Hypothalamus (tissue), 51 donors: ENCODE measurements at places on chromosomes 12 and 14.

- peak; percentile 68 for DNase-seq
Observed at GRCh38 chr12:54368709-54369596, 4.7 kb upstream of the GPR84 start.

- DNase-seq, result no peak
Observed at GRCh38 chr14:89586258-89587135, 169.5 kb upstream of the FOXN3 start.

DNA sequence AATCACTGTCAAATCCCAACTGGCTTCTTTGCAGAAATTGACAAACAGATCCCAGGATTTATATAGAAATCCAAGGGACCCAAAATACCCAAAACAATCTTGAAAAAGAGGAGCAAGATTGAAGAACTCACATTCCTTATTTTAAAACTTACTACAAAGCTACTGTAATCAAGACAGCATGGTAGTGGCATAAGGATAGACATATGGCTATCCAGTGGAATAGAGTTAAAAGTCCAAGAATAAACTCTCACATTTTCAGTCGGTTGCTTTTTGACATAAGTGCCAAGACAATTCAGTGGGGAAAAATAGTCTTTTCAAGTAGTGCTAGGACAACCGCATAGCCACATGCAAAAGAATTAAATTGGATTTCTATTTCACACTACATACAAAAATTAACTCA is 81.0 kb upstream of the HOXC13 start:
- DNase-seq, result no peak

DNA sequence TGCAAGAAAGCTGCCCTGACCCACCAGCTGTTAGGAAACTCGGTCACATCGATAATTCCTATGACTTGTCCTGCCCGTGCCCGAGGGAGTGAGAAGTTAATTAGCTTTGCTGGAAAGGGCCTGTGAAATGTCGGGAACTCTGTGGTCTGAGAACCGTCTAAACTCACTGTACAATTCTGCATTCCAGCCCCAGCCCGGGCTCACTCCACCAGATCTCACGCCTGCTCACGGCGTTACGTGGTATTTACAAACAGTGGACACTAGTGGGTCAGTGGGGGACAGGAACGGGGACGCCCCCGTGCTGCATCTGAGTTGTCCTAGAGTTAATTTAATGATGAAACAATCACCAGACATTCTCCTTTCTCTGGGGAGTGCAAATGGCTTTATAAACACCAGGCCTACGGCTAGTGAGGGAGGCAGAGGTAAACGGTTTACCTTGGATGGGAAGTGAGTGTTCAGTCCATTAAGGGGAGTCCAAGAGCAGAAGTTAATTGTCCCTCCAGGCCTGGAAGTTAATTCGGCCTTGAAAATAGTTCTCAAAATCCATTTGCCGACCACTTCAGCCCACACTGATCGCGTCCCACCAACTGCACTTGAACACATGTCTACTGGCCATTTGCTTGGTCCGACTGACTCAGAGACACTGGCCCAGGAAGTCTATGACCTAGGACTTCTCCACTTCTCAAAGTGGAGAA is 93.5 kb upstream of the MED13L start:
- DNase-seq, result no peak

GRCh38 chr12:115257791-115258190 is 573.8 kb upstream of the TBX3 start:
- DNase-seq, result no peak

DNA sequence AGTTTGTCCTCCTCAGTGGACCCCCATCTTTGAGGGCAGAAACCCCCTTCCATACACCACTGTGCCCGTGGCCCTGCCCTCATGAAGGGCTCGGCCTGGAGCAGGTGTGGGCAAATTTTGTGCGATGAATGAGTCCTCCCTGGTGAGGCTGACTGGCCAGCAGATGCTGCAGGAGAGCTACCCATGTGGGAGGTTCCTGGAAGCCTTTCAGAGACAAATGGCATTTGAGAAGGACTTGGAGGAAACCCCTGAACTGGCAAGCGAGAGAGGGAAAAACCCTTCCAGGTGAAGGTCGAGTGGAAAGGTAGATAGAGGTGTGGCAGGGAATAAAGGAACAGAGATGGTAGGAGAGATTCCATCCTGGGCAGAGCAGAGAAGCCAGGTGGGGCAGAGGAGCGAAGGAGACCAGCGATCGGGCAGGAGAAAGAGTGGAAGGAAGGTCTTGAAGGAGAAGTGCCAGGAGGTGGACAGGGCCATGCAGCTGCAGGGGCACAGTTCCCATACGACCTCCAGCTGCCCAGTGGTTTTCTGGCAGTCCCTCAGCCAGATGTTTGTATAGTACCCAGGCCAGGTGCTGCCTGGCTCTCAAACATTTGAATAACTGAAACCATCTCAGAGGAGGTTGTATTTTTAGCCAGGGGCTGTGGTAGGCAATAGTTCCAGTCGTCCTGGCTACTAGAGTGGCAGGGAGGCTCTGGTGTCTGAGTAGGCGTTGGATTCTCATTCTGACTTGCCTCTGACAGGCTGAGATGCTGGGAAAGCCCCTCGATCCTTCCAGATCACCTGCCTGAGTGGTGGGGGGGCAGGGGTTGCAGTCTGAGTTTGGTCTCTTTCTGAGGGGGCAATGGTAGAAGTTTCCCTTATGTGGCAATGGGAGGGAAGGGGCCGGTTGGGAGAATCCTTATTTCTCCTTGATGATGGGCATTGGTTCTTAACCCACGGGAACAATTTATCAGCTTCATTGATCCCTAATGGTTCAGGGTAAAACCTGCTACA is 40.1 kb downstream of the FBXL14 start:
- DNase-seq, result no peak

GRCh38 chr12:4108803-4109345 is 164.7 kb upstream of the CCND2 start:
- no peak for DNase-seq

DNA sequence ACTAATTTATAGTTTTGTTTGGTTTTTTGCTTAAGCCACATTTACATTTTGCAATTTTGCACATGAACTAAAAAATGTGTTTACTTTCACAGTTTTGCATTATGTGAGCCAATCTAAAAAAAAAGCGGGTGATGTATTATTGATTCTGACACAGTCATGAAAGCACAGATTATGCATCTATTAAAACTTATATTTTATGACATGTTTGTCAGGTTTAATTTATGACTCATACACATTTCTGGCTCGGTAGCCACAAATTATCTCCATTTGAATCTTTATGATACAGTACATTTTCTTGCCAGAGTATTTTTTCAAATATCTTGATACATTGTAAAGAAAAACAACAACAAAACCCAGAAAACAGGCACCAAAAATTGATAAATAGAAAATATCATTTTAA is 280.4 kb upstream of the GRIP1 start:
- DNase-seq, result no peak

DNA sequence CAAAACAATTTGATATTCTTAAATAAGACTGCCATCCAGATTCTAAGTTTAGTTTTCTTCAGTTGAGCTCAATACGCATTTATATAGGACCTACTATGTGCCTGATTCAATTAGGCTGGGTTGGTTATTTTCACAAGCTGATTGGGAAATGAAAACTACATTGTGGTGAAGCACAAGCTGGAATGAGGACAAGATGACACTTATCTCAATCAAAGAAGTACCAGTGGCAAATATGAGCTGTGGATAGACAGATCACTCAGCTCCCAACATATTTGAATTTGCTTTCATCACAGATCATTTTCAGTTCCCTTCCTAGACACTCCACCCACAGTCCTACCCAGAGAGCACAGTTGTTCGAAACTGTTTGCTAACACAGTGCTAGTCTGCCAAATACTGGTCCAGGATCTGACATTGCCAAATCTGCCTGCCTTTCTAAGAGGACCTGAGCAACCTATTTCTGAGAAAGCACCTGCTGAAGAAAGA is 74.7 kb downstream of the LLPH start:
- DNase-seq, result no peak

GRCh38 chr12:123912415-123913380 is 59.9 kb downstream of the CCDC92 start:
- no peak for DNase-seq

DNA sequence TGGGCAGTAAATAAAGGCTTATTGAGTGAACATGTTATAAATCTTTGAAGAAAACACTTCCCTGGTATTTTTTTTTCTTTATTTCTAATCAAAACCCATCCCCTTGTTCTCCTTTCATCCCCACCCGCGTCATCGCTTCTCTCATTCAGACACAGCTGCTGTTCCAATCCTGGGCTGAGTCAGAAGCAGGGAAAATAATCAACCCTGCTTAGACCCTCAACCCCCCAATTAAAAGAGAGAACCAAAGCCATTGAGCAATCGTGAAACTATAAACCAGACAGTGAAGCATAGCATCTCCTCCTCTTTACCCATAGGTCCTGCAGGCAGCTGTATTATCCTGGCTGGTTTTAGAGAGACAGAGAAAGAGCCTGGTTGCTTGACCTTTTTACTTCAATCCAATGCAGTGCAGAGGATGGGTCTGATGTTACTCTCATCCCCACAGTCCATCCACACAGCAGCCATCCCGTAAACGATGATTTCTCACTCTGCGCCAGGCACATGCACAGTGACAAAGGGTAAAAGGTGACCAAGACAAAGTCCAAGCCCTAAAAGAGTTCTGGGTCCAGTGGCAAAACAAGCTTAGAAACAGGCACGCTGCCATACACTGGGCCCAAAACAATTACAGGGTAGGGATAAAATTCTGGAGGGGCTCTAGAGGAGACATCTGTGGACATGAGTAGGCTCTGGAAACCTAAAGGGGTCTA is 238.3 kb downstream of the GALC start:
- no peak for DNase-seq

- no peak for DNase-seq
Observed at GRCh38 chr12:91493308-91493707, 310.7 kb upstream of the DCN start.

- peak; percentile 13 for DNase-seq
Observed at GRCh38 chr12:63151623-63152320, 771 bp upstream of the AVPR1A start.

GRCh38 chr12:130955238-130955816 is 1.6 kb downstream of the ADGRD1 start:
- no peak for DNase-seq

- DNase-seq, result no peak
Observed at GRCh38 chr12:94677778-94678177, 27.4 kb upstream of the TMCC3 start.

GRCh38 chr14:72543341-72543740 is 350.6 kb downstream of the DPF3 start:
- no peak for DNase-seq

- no peak for DNase-seq
Observed at GRCh38 chr12:116381744-116382685, 104.5 kb upstream of the MED13L start.

DNA sequence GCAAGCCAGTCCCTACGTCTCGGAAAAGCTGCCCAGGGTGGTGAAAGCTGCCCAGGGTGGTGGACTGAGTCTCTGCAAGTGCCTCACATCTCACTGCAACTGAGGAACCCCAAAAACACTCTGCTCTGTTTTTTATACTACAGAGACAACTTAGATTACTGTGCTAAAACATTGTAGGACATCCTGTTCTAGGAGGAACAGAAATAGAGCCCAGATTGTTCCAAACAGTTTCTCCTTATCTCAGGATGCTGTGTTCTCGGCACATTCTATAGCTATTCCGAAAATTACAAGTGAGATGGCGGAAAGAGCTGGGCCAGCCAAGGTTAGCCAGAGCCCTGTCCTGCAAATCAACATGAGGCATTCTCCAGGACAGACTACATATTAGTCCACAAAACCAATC is 138.7 kb downstream of the LRIG3 start:
- DNase-seq, result no peak

- DNase-seq, result no peak
Observed at GRCh38 chr12:113852695-113853490, 113.2 kb downstream of the RBM19 start.

GRCh38 chr14:26741711-26742212 is 143.9 kb upstream of the NOVA1 start:
- no peak for DNase-seq

GRCh38 chr12:109822951-109823411 is 10.2 kb downstream of the TRPV4 start:
- DNase-seq, result peak; percentile 8

DNA sequence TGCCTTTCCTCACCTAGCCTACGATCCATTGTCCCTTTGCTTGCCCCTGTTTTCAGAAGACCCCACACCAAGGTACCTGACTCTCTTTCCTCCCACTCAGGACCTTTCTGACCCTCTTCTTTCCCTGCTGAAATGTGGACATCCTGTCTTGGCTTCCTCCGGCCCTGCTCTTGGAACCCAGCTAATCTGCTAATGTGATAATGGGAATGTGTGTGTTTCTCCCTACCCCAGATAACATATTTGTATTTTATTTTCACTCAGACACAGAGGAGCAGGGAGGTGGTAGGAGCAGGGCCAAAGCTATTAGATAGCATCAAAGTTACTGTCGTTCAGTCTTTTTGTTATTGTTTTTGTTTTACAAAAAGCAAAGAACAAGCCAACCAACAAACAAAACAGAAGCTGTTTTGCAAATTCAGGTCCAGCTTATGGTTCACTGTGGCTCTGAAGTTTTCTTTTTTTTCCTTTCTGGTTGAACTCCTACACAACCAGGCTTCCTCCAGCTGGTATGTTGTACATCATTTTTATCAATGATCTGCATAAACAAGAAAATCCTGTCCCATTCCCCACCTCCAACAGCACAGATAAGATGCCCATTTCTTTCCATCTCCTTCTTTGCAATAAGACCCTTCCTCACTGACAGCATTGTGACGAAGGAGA is 137.3 kb downstream of the C12orf75 start:
- no peak for DNase-seq

DNA sequence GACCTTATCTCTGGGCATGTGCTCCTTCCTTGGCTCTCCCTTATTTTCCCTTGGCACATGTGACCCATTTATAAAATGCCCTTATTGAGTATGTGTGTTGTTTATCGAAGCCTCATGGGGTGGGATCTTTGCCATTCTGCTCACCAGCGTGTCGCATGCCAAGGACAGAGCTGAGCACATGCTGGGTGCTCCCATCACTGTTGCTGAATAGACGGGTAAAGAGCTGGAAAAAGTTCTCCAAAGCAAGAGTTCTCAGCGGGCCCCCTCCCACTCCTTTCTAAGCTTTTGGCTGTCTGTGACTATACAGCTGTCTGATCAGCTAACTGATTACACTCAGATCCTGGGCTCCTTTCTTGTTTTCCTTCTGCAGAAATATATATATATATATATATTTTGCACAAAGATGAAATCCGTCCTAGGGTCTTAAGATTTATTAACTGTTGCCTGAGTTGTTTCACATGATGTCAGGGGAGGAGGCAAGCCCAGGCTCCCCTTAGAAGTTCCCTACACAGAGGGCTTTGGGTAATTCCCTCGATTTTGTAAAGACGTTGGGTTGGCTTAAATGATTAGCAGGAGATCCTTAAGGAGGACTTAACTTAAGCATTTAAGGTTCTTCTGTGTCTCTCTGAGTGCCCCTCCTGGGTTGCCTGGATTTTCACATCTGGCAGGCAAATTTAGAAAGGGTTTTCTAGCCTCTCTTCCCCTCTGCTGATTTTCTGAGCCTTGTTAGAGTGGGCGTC is 71.6 kb downstream of the TMEM132C start:
- no peak for DNase-seq

- DNase-seq, result no peak
Observed at GRCh38 chr12:106118-106591, 39.6 kb downstream of the IQSEC3 start.
